ENCODE measurements at places on chromosomes 6 and 20.

GRCh38 chr6:41943456-41943855 lies 1.8 kb upstream of the CCND3 start:
- peak; percentile 47 for DNase-seq

- peak; percentile 27 for DNase-seq
These were observed 79.4 kb downstream of the FOXC1 start for GRCh38 chr6:1689141-1689540.

DNA sequence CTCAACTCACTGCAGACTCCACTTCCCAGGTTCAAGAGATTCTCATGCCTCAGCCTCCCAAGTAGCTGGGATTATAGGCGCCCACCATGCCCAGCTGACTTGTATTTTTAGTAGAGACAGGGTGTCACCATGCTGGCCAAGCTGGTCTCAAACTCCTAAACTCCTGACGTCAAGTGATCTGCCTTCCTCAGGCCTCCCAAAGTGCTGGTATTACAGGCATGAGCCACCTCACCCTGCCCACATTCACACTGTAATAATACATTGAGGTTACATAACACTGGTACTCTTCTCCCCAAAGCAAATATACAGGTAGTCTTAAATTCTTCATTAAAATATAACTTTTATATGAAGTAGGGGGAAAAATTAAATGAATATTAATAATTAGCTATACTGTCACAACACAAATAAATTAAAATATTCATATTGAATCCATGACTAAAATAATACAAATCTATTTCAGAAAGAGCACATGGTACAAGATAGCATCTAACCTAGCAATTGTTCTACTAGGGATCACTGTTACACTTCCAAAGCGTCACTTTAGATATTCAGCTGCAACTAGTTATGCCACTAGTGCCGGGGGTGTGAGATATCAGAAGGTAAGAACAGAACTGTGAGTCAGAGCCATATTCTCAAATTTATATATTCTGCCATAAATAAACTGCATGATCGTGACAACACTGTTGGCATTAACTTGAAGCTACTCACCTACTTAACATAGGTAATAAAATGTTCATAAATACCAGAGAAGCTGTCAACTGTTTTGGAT lies 169.1 kb upstream of the SHLD1 start:
- DNase-seq, result no peak

GRCh38 chr6:80163754-80164187 lies 57.3 kb downstream of the BCKDHB start:
- peak; percentile 21 for DNase-seq

Data from suppressor macrophage treated with lipopolysaccharide for 4 hours (primary cell).